Left ventricle myocardium inferior (tissue), 1 donor: ENCODE measurements at places on chromosomes 12 and 14. TPM values are rescaled to one million over a fixed set of nuclear protein-coding genes. Genes with fewer than 3 reads are reported as not detected.

ASCL4 gene
- total RNA-seq, result not detected

G2E3 gene
- 7.6 TPM for total RNA-seq

KLHL33 gene
- 0.33 TPM for total RNA-seq

CPSF6 gene
- total RNA-seq, result 28.6 TPM

CLEC9A gene
- not detected for total RNA-seq
